ENCODE measurements at places on chromosomes 4 and X.

DNA sequence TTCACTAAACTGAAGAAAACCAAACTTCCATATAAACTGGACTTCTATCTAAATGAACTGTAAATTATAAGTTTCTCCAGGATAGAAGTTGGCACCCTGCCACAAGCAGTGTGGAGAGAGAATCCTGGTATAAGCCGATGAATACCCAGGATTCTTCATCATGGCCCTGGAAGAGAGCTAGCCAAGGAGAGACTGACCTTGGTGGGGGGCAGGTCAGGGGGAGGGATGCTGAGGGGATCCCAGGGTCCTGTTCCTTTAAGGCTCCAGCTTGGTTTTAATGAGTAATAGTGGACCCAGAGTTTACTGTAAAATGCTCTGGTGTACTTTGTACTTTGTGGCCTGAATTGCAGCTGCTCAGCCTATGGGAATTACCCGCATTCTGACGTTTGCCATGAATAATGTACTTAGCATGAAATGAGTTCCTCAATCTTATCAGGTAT is 16.9 kb downstream of the RASSF6 start:
- no peak for DNase-seq

GRCh38 chr4:146998157-146998556 is 52.5 kb upstream of the TTC29 start:
- no peak for DNase-seq

GRCh38 chrX:107684956-107685385 is 56.7 kb downstream of the PRPS1 start:
- DNase-seq: peak; percentile 73

DNA sequence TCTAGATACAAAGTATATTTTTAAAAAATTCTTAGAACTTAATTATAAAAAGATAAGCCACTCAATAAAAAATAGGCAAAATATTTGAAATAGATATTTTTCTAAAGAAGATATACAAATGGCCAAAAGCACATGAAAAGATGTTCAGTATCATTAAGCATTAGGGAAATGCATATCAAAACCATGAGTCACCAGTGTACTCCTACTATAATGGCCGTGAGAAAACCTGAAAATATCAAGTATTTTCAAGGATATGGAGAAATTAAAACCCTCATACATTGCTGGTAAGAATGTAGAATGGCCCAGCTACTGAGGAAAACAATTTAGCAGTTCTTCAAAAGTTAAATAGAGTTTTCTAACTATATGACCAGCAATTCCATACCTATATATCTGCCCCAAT is 337.9 kb downstream of the CAMK2D start:
- no peak for DNase-seq

- DNase-seq: no peak
These were observed 1512.2 kb downstream of the C4orf33 start for GRCh38 chr4:130608121-130608520.

DNA sequence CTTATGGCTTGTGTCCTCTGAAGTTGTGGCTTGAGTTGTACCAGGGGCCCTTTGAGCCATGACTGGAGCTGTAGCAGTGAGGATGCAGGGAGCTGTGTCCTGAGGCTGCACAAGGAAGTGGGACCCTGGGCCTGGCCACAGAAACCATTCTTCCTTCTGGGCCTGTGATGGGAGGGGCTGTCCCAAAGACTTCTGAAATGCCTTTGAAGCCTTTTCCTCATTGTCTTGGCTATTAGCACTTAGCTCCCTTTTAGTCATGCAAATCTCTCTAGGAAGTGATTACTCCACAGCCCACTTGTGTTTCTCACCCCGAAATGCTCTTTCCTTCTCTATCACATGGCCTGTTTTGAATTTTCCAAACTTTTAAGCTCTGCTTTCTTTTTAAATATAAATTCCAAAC is 92.4 kb downstream of the FHDC1 start:
- no peak for DNase-seq

GRCh38 chr4:164949448-164950143 is 27.9 kb downstream of the TRIM61 start:
- no peak for DNase-seq

GRCh38 chr4:81635739-81636138 is 164.0 kb upstream of the RASGEF1B start:
- no peak for DNase-seq

GRCh38 chr4:113383111-113383785 is 333.8 kb downstream of the ANK2 start:
- no peak for DNase-seq
